ENCODE measurements at places on chromosomes 13 and 19. TPM values are rescaled to one million over a fixed set of nuclear protein-coding genes. Genes with fewer than 3 reads are reported as not detected.

The ZBTB45 gene
- total RNA-seq = 17.9 TPM

DNA sequence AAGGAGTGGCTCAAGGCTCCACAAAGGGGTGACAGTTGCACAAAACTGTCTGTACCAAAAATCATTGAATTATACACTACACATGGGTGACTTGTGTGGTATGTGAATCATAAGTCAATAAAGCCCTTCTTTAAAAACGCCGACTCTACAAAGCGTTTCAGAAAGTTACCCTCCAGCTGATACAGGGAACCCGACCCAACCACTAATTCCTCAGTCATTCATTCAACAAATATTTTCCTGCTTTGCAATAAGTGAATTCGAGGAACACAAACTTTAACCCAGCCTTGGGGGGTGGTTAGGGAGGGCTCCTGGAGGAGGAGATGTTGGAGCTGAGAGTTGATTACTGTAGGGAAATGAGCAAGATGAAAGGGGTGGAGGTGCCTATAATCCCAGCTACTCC, 32.0 kb downstream of the LTBP4 start:
- no peak for DNase-seq

The CCDC61 gene
- 26.5 TPM for total RNA-seq

GRCh38 chr13:47459512-47459911, 541.6 kb downstream of the SUCLA2 start:
- DNase-seq = no peak

DNA sequence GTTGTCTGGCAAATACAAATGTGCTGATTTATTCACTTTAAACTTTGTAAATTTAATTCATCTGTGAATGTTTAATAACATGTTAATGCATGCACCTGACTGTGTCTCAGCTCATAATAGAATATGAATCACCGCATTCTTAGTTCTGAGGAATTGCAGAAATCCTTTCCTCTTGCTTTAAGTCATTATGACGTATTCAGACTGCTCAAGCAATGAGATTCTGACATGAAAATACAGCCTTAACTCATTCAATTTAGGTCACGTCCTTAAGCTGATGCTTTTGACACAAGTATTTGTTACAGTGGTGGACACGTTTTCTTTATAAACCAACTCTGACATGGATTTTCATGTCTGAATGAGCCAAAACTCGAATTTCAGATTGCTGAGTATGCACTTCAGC, 541.0 kb upstream of the KLF12 start:
- DNase-seq = no peak
